Activated CD4-positive, alpha-beta T cell treated with anti-CD3 and anti-CD28 coated beads, Interleukin-2, amount 50 U/mL, for 48 hours (primary cell): ENCODE measurements at places on chromosomes 16 and 17.

GRCh38 chr16:74844041-74844980 is 69.7 kb upstream of the FA2H start:
- DNase-seq = no peak

DNA sequence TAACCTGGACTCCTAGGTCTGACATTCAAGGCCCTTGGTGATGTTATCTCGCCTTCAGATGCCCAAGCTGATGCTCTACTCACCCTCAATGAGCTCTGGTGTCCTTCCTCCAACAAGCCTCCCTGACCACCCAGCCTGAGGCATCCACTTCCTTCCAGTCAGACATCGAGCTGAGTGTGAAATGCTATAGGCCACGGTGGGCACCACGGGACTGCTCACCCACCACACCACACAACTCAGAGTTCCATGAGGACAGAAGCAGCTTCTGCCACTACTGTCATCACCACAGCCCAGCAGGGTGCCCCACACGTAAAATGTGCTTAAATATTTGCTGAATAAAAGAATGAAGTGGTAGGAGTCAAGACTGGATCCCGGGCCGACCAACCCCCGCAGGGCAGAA is 12.0 kb downstream of the CREBBP start:
- no peak for DNase-seq

DNA sequence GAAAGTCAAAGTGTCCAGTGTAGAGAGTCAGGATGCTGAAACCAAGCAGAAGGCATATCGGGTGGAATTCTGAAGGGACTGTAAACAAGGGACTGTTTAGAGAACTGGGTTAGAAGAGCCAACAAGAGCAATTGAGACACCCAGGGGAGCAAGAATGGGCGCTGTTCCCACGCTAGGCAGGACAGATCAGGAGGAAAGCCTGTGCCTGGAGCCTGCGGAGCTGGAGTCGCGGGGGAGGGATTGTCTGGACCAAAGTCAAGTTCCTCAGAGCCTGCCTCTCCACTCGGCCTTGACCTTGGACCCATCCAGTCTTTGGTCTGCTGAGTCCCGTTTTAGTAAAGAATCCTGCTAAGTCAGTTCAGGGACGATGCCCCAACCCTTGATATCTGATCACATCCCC is 14.7 kb upstream of the KLHL36 start:
- DNase-seq = no peak

- no peak for DNase-seq
Measured at GRCh38 chr17:77282524-77283515, 142.1 kb downstream of the SEC14L1 start.

DNA sequence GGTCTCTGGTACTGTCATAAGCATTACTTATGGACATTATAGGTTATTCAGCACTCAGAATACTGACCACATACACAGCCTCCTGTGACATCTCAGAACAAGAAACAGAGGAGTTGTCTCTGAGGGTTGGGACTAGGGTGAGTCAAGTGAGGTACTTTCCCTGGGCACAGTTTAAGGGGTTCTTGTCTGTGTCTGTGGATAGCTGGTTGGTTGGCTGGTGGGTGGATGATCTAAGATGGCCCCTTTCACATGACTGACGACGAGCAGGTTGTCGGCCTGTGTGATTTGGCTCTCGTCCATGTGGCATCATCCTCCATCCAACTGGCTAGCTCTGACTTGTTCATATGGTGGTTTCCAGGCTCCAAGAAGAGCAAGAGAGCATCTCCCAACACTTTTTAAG is 163.9 kb downstream of the PRKCB start:
- peak; percentile 75 for DNase-seq

- no peak for DNase-seq
Measured at GRCh38 chr17:32355649-32356377, 5.9 kb downstream of the ZNF207 start.

GRCh38 chr17:14826358-14826757 is 438.8 kb downstream of the PMP22 start:
- no peak for DNase-seq

GRCh38 chr16:10834130-10834529 is 15.5 kb upstream of the TVP23A start:
- DNase-seq = no peak

- DNase-seq = no peak
Measured at GRCh38 chr17:58944166-58944565, 162.5 kb downstream of the TRIM37 start.

DNA sequence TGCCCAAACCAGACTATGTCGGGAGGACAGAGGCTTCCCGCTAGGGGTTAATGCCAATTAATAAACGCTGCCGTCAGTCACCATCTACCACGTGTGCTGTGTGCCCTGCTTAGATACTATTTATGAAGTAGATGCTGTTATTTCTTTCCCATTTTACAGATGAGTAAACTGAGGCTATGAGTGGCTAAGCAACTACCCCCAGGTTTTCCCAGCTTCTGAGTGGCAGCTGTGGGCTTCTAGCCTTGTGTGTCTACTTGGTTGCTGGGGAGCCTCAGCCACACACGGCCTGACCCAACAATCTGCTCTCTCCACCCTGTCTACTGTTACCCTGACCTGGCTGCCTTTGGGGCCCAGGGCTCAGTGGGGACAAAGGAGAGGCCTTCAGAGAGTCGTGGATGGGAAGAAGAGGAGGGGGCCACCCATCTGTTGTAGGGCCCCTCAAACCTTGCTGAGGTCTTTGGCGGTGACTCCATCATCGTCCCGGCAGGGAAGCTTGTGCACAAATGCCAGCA is 7.1 kb downstream of the GIT1 start:
- no peak for DNase-seq
